Left cardiac atrium (tissue), 4 donors: ENCODE measurements at places on chromosomes 5 and 9. TPM values are rescaled to one million over a fixed set of nuclear protein-coding genes. Genes with fewer than 3 reads are reported as not detected.

DNA sequence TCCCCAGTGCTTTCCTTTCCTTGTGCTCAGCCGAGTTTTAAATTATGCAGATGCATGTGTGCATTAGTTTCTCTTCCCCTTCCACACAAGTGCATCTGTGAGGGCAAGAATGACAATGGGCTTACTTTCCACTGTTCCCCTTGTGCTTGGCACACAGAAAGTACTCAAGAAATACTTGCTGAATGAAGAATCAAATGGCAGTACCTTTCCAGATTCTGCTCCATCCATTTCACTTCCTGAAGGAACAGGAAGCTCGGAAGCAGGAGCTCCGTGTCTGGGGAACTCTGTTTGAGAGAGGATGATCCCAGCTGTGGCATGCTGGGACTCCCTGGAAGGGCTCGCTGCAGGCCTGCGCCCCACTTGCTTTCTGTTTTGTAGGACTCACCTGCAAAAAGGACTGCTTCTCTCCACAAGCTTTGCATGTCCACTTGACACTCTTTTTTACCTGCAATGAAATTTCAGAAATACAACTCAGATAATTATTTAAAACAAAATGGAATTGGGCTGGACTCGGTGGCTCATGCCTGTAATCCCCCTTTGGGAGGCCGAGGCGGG lies 5.5 kb downstream of the MRNIP start:
- no peak for DNase-seq

DNA sequence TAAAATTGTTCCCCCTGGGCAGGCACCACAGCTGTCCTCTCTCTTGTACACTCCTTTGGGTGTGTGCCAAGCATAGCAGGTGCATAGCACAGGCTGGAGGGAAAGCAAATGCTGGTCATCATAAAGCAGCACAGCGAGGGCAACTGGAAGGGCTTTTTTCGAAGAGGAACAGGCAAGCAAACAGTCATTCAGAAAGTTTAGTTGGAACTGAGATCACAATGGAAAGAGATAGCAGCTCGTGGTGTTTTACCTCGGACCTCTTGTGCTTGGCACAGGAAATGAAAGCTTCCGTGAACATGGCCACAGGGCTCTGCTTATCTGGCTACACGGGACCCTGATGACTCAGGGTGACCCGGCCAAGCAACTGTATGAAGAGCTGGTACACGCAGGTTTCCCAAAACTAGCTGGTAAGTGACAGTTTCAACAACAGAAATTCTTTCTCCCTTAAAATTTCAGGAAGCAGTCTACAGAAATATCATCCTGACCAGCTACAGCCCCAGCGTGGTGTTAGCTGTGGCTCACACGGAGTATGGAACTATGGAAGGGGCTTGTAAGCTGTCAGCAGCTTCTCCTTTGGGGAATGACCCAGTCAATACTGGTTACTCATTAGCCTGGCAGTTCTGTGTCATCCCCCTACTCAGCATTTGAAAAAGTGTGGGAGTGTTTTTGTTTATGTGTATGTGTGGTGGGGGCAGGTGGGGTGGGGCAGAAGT lies 48.1 kb downstream of the POC5 start:
- peak; percentile 66 for DNase-seq

DNA sequence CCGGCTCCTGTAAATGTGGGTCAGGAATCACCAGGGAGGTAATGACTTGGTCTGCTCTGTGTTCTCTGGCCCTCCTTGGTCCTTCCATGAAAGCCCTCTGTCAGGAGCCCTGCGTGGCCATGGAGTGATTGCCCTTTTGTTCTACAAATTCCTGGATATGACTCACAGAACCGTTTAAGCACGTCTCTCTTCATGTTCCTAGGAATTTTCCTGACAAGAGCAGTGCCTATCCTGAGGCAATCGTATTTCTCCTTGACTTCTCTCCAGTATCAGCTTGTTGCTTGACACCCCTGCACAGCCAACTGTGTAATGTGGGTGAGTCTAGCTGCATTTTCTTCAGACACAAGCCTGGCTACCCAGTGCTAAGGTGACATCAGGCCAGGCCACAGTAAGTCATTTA lies 274.3 kb upstream of the ZNF462 start:
- no peak for DNase-seq

DNA sequence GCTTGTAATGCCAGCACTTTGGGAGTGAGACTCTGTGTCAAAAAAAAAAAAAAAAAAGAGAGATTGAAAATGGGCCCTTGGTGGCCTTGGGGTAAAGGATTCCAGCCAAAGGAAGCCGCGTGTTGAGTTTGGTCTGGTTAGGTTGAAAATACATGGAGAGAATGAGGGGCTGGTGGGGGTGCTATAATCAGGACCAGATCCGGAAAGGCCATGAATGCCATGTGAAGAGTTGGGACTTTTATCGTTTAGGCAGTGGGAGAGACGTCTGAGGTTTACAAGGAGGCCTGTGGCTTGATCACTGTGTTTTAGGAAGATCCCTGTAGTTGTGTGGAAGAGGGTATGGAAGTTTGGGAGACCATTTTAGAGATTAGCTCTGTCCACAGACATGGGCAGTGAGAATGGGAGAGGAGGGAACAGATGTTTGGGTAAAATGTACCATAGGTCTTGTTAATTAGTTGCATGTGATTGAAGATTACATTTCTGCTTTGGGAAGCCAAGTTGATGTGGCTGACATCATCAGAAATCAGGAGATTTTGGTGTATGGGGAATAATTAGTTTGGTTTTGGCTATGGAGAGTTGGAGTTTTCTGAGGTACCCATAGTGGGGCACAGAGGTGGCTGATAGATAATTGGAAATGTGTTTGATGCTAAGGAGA lies 3.5 kb downstream of the MSANTD3 start:
- DNase-seq = no peak

DNA sequence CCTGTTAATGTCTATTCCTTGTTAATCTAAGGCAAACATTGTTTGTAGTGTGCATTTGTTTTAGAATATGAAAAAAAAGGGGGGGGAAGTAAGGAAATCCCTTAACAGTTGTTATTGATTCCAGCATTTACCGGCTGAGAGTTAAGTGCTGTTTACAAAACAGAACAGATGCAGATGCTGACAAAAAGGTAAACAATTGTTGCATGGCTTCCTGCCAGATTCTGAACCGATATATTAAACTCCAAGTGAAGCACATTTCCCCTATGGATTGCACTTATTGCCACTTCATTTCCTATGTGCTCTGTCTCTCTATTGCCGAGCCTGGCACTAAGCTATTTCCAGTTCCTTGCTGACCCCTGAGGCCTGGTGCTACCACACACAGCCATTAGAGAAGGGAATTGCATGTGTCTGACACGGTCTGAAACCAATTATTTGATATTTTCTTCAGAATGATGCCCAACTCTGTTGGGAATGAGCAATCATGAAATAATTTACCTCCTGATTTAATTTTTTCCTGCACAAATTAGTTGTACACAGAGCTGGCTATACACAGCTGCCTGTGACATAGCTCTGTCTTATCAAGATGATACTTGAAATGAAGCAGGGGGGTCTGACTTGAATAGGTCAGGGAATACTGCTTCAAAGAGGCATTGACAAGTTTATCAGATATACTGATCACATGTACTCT lies 109.8 kb downstream of the KIAA0825 start:
- DNase-seq = no peak

- DNase-seq = no peak
Measured at GRCh38 chr9:101791938-101792337, 53.5 kb upstream of the GRIN3A start.

DNA sequence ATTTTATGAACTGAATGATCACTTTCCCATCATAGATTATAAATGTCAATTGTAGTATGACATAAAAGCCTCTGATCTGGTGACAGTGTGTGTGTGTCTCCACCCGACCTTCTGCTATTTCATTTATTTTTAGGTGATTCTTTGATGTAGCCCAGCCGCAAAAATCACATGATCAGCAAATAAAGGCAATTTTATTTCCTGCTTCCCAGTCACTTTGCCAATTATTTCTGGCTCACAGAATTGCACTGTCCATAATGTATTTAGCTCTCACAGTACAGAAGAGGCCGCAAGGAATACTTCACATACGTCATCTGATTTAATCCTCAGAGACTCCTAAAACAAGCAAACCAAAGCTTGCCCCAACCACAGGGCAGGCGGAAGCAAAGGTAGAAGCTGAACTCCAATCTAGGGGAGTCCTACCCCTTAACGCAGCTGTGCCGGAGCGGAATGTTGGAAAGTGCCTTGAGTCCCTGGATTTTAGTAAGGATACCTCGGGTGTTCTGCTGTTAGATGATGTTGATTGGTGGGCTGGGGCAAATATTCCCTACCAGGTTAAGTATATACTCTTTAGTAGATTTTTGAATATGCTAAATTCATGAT lies 384.0 kb upstream of the IRX4 start:
- DNase-seq = no peak

- no peak for DNase-seq
Measured at GRCh38 chr5:125549322-125549911, 803.0 kb upstream of the ZNF608 start.

GRCh38 chr5:115381911-115382662 lies 85.6 kb upstream of the CCDC112 start:
- DNase-seq = no peak

DNA sequence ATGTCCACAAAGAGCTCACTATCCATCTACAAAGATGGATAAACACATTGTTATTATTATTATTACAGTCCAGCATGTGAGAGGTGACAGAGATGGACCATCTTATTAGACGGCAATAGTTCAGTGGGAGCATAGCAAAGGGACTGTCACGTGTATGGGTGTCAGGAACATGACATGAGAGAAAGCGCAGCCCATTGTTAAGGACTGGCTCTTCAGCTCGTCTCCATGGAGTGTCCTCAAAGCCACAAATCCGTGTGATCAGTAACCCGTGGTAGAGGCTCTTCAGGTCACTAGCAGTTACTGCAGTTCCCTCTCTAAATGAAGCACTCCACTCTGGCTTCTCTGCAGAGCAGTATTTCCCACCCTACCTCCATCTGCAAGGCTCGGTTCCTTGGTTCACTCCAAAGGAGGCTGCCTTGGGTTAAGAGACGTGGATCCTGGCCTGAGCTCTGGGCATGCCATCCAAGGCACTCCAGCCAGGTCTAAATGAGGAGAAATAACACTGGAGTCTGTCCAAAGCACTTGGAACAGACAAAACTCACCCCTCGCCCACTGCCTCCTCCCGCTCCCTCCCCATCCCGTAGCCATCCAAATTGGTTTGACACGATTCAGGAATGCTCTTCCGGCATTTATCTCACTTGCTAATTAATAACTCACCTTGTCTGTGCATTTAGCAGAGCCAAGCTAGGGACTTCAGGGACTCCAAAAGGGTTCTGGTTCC lies 122.3 kb upstream of the WWC1 start:
- no peak for DNase-seq

GRCh38 chr9:36165826-36166167 lies 3.4 kb upstream of the CCIN start:
- no peak for DNase-seq

DNA sequence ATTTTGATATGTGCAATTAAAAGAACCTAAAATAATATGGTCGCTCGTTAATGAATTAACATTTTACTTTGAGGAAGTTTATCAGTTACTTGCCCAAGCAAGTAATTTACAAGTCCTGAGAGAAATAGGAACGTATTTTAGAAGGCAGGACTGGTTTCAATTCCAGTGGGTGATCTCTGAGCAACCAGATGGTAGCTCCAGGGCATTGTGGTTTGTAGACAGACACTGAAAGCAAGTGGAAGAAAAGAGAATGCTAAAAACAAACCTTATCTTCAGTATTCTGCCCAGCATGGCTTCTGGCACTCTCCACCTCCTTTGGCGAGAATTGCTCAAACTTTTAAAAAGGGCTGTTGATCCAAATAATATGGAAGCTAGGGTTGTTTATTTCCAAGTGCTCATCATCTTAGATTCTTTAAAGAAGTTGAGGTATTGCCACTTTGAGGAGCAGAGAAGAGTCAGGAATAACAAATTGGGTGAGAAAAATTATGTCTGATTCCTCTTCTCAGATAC lies 31.8 kb upstream of the ERAP2 start:
- no peak for DNase-seq

- DNase-seq = no peak
Measured at GRCh38 chr9:94568250-94568889, 13.5 kb downstream of the PCAT7 start.

CNOT6 gene
- 12.0 TPM for total RNA-seq

PROB1 gene
- total RNA-seq = 21.7 TPM

FOXD4L4 gene
- 0.24 TPM for total RNA-seq

MPDZ gene
- 52.3 TPM for total RNA-seq

PCSK5 gene
- total RNA-seq = 9.3 TPM

MCTP1 gene
- 16.1 TPM for total RNA-seq

MCIDAS gene
- total RNA-seq = not detected

SERF1A gene
- total RNA-seq = 4.1 TPM
